AG20443 (cell line): ENCODE measurements at places on chromosomes 12 and 14.

DNA sequence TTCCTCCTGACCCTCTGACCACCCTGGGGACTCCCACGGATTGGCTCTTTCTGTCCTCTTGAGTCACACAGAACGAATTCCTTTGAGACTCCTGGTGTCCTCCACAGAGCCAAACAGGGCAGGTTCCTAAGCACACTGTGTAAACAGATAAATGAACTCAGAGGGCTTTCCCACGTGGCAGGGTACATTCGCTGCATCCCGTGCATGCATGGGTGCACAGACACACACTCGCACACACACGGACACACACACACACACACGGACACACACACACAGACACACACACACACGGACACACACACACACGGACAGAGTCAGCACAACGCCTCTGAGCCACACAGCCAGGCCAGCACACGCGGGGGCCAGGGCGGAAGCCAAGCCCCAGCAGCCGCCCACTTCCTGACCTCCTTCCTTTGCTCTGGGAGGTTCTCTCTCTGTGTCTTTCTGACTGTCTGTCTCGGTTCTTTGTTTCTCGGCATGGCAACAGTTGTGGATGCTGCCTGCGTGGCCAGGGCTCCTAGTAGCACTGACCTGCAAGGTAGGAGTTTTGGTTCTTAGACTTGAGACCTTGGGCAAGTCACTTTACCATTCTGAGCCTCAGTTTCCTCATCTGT, 706 bp downstream of the CRACR2A start:
- peak; percentile 82 for DNase-seq

GRCh38 chr12:121144416-121144914, 11.8 kb downstream of the P2RX7 start:
- no peak for DNase-seq

GRCh38 chr14:26835979-26836570, 238.2 kb upstream of the NOVA1 start:
- no peak for DNase-seq

GRCh38 chr12:92927436-92928281, 1.4 kb downstream of the EEA1 start:
- DNase-seq: peak; percentile 50

GRCh38 chr12:102300824-102301461, 103.3 kb upstream of the PMCH start:
- DNase-seq: no peak

- DNase-seq: no peak
Measured at GRCh38 chr12:27572486-27573255, 48.7 kb downstream of the PPFIBP1 start.

- peak; percentile 8 for DNase-seq
Measured at GRCh38 chr14:38387821-38388220, 131.9 kb upstream of the CLEC14A start.

GRCh38 chr14:96752594-96752993, 44.6 kb upstream of the VRK1 start:
- DNase-seq: no peak

DNA sequence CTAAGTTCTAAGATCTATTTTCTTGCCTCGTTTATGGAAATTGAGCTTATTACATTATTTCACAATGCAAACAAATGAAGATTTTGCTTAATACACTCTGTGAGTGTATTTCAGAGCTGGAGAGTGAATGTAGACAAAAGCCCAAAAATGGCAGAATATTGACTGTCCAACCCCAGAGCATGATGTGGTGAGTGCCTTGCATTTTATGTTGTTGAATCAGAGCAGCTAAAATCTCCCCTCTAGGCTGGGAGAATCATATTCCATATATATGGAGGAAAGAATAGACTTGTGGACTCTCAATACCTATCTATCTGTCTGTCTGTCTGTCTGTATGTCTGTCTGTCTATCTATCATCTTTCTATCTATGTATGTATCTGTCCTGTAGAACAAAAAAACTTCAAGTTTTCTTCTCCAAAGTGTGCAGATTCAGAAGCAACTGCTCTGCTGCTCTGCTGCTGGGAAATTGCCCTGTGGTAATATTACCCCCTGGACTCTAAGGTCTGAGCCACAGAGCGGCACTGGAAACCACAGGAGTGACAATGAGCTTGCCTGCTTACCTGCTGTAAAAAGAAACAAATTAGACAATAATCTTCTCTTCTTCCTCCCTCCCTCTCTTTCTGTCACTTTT, 209.4 kb upstream of the PRICKLE1 start:
- DNase-seq: peak; percentile 52

DNA sequence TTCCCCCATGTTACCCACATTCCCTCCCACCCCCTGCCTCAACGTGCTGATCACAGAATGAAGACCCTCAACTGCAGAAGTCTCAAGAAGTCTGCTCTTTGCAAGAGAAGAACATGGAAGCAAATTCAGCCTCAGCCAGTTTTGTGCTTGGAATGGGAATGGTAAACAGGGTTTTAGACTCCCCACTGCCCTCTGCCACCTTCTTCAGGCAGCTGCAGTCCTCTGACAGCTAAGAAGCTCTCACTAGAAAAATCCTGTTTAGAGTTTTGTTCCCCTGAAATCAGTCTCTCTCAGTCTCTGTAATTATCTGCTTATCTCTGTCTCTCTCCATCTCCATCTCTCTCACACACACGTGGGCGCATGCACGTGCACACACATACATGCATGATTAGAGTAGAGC, 85.4 kb downstream of the CRACR2A start:
- no peak for DNase-seq

DNA sequence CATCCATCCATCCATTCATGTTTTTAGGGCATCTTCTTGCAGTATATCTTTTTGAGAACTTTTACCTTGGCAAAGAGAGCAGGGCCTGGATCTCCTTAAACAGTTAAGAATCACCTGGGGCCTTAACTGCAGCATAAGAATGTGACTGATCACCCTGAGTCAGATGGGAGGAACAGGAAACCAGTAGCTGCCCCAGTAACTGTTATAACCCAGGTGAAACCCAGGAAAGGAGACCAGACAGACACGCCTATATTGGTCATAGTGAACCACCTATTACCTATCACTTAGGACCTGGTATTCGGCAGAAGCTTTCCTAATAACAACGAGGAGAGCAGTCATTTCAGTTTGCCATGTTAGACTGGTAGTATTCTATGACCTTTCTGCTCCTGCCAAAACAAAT, 43.4 kb upstream of the NR2C1 start:
- DNase-seq: no peak

DNA sequence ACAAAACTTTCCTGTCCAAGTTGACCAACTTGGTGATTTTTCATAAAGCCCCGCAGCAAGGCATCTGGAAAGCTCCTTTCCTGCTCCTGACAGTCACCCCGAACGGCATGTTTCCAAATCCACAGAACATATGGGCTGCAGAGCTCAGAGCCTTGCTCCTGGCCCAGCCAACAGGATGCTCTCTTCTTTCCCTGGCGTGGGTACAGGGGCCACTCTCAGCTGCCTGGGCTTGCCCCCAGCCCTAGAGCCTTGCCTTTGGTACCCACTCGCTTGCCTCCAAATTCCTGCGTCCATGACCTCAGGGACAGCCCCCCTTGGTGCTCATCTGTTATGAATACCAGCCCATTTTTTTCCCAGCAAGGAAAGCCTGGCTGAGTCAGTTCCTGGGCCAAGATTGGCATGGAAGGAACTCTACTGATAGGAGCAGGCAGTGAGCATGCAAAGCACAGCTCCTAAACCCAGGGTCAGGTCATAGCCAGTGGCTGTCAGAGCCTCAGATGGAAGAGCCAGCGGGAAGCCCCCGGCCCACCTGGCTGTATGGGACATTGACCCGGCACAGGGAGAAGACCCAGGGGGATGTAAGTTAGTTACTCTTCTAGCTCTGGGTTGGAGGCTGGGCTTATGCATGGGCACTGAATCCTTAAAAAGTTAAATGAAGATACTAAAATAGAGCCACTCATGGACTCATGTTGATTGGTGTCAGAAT, 105.3 kb upstream of the RTL1 start:
- peak; percentile 11 for DNase-seq

GRCh38 chr12:122799641-122800243, 25.4 kb downstream of the CCDC62 start:
- DNase-seq: no peak

- DNase-seq: no peak
Measured at GRCh38 chr14:32824195-32824594, 114.5 kb upstream of the NPAS3 start.
